CD4-positive, alpha-beta memory T cell (primary cell): ENCODE measurements at places on chromosomes 16 and 17.

- DNase-seq = no peak
Observed at GRCh38 chr17:77886387-77886728, 72.1 kb upstream of the TNRC6C start.

GRCh38 chr17:39737760-39738567 lies at the start of gene GRB7:
GRB7 (plus strand) TSS chr17:39737938; CDS start chr17:39742302, 4,364 bp downstream.
- no peak for DNase-seq

DNA sequence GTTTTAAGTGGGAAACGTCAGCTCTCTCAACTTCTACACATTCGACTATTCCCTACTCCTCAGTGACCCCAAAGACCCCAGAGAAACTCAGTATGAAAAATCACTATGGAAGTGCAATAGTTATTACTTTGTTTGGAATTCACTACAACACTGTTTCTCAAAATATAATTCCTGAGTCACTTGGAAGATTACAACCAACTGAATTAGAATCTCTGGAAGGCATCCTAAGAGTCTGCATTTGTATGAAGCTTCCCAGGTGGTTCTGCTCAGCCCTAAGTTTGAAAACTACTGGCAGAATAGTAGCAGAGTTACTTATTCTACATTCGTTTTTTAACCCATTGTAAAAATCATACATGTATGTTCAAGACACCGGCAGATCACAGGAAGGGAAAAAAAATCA lies 525.6 kb downstream of the MAF start:
- no peak for DNase-seq

GRCh38 chr17:44677136-44677535 lies 12.4 kb downstream of the CCDC43 start:
- no peak for DNase-seq
